ENCODE measurements at places on chromosomes 13 and 19. TPM values are rescaled to one million over a fixed set of nuclear protein-coding genes. Genes with fewer than 3 reads are reported as not detected.

DNA sequence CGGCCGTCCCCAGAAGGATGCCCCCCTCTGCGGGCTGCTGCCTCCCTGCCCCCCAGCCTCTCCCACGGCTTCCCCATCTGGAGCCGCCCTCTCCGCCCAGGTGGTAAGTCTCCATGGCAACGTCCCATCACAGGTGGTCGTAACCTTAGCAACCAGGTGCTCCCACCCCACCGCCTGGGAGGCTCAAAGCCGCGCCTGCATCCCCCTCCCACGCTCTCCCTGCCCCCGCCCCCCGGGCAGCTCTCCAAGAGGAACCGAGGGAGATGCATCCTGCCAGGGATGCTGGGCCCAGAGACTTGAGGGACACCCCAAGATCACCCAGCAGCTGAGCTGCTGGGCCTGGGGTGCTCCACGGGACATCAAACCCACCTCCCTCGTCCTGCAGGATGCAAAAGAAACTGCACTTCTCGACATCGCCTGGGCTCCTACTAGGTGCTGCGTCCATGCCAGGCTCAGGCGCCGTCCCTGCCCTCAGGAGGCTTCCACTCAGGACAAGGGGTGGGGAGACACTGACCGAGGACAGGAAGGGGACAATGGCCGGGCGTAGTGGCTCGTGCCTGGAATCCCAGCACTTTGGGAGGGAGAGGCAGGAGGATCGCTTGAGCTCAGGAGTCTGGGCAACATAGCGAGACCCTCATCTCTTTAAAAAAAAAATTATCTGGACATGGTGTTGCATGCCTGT lies 5.0 kb upstream of the LINGO3 start:
- no peak for DNase-seq

DNA sequence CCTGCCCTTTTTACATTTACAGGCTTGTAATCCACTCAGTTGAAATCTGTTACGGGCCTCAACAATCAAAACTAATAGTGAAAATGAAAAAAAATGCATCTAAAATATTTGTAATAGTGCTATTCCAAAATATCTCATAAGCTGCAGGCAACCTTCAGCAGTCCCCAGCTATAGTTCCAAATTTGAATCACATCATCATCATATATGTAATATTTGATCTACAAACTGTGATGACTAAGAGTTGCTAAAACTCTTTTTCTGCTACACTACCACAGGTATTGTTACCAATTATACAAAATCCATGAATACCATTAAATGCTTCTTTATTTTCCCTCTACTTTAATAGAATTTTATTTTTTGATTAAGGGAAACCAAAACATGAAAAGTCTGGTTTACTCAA lies 121.4 kb upstream of the RFC3 start:
- DNase-seq = no peak

DNA sequence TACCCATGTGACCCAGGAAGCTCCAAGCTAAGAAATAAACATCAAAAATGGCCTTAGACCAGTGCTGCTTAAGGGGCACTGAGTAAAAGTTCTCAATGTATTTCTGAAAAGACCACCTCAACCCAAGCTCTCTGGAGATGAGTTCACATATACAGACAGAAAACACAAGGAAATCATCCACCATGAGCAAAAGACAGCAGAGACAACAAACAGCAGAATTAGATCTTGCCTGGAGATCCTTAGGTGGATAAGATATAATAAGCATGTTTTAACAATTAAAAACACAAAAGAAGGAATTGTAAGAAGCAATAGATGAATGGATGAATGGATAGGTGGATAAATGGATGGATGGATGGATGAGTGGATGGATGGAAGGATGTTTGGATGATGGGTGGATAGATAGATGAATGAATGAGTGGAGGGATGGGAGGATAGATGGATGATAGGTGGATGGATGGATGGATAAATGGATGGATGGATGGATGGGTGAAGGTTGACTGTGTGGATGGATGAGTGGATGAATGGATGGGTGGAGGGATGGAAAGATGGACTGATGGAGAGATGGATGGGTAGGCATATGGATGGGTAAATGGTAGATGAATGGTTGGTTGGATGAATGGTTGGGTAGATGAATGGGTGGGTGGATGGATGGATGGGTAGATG lies 9.6 kb upstream of the NMRK2 start:
- no peak for DNase-seq

DNA sequence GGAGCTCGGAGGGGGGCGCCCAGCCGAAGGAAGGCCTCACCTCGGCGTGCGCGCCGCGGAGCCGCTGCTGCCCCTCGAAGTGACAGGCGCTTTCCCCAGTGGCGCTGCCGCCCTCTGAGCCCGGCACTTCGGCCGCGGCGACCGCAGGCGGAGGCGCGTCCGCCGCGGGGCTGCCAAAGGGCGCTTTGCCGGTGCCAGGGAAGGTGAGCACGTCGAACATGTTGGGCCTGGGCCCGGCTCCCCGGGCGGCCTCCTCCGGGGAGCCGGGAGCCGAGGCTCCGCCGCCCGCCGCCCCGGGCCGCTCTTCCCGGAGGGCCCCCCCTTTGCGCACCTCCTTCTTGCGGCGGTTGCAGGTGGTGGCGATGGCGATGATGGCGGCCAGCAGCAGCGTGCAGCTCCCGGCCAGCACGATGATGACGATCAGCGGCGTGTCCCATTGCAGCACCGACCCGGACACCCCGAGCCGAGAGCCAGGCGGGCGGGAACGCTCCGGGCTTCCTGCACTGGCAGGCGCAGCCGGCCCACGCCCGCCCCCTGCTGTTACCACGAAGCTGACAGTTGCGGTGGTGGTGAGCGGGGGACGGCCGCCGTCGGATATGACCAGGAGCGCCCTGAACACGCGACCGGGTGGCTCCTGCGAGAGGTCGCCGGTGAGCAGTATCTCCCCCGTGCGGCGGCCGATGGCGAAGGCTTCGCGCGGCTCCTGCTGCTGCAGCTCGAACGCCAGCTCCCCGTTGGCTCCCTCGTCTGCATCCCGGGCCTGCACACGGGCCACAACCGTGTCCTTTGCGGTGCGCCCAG lies 2.5 kb downstream of the PCDH8 start:
- DNase-seq = peak; percentile 60

DNA sequence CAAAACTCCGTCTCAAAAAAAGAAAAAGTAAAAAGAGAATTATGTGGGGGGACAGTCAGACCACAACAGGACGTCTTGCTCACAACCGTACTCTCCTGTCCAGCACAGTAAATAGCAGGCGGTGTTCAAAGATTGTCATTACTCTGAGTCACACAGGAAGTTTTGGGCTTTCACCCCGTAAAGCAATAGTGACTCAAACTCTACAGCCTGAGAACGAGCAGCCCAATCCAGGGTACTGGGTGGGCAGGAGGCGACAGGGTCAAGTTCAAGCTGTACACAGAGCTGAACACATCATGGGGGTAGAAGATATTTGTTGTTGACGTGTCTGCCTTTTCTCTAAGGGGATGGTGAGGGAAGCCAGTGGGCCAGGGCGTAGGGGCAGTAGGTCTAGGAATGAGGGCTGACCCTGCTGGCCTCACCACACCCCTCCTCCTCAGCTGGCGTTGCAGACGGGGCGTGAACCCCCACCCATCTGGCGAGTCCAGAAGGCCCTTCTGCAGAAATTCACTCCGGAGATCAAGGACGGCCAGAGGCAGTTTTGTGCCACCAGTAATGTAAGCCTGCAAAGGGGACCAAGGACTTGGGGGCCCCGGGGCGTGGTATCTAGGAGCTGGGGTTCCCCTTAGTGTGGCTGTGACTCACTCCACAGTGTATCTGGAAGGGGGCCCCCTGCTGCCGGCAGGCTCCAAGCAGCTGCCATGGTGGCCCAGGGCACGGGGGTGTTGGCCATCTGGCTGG lies 23.3 kb downstream of the PRR12 start:
- DNase-seq = no peak

- DNase-seq = no peak
These were observed 546.0 kb upstream of the PCDH9 start for GRCh38 chr13:67776151-67776550.

- no peak for DNase-seq
These were observed 11.0 kb downstream of the TSHZ3 start for GRCh38 chr19:31338069-31338776.

- no peak for DNase-seq
These were observed 7.2 kb downstream of the ZNF296 start for GRCh38 chr19:45069056-45069455.

Gene C19orf67
- total RNA-seq = 0.27 TPM

Gene TEX101
- not detected for total RNA-seq

Gene FFAR1
- not detected for total RNA-seq
